ENCODE measurements at places on chromosomes 3 and 15.

- no peak for DNase-seq
Observed at GRCh38 chr3:120496278-120497002, 45.6 kb upstream of the FSTL1 start.

DNA sequence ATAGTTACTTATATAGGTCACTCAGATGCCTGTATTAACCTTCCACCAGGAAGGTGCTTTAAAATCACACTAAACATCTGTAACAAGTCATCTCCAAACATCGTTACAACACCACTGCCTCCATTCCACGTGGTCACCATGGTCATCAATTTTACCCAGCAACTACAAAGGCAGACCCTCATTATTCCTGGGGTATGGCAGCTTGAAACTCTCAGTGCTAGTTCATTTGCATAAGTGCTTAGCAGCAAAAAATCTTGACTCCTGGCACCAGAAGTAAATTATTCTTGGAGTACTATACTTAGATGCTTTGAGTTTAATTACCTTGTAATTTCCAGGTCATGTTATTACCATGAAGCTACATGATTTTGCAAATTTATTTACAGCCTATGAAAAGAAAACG is 250.6 kb downstream of the KBTBD8 start:
- DNase-seq, result no peak

- no peak for DNase-seq
Observed at GRCh38 chr3:72155391-72156064, 370.6 kb upstream of the PROK2 start.

DNA sequence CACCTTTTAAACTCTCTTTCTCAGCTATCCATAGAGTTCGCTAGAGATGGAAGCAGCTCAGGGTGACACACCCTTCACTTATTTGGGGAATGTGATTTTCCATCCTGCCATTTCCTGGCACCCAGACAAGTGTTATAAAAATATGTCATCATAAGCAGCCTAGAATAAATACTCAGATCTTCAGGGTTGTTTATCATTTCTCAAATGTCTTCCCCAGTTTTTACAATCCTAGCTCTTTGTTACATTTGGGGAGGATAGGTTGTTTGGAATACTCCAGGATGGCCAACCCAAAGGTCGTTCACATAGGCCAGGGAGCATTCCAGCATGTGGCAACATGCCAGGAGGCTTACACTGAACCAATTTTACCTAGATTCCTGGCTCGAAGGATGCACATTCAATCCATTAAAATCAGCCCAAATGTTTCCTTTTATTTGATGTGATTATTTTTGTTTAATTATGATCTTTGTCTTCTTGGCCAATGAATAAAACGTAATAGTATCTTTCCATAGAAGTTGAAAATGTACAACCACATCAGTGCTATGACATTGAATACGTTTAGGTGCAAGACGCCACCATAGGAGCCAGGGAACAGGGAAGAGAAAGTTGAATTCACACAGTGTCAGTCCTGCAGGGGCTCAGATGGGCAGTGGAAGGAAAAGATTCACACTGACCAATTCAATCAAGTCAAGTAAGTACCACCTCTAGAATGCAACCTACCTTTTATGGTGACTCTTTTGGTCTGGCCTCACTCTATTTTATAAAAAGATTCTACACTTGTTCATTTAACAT is 537.7 kb upstream of the MDFIC2 start:
- DNase-seq, result no peak

DNA sequence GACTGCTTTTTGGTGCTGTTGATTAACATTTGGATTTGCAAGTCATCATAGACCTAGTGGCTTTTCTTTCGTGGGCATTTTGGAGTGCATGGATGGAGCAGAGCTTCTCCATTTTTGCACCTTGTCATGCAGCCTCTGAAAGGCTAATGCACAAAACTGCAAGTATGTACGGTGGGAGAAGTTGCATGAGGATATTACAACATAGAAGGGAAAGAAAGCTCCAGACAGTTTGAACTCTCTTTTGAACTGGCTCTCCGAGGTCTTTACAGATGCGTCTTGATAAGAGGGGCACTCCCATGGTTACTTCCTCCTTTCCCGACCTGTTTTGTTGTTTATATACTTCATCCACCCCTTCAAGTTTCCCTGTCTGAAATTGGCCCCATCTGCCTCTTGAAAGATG is 147.1 kb upstream of the GBE1 start:
- DNase-seq, result no peak

DNA sequence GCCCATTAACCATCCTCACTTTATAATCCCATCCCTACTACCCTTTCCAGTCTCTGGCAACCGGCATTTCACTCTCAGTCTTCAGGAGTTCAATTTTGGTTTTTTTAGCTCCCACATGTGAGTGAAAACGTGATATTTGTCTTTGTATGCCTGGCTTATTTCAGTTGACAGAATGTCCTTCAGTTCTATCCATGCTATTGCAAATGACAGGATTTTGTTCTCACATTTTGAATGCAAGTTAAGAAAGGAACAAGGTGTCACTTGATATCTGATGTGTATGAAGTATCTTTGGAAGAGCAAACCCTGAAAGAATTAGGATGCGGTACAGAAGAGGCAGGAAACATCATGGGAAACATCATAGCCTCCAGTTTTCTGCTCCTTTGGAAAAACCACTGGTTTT is 298.1 kb downstream of the THSD4 start:
- DNase-seq, result no peak

DNA sequence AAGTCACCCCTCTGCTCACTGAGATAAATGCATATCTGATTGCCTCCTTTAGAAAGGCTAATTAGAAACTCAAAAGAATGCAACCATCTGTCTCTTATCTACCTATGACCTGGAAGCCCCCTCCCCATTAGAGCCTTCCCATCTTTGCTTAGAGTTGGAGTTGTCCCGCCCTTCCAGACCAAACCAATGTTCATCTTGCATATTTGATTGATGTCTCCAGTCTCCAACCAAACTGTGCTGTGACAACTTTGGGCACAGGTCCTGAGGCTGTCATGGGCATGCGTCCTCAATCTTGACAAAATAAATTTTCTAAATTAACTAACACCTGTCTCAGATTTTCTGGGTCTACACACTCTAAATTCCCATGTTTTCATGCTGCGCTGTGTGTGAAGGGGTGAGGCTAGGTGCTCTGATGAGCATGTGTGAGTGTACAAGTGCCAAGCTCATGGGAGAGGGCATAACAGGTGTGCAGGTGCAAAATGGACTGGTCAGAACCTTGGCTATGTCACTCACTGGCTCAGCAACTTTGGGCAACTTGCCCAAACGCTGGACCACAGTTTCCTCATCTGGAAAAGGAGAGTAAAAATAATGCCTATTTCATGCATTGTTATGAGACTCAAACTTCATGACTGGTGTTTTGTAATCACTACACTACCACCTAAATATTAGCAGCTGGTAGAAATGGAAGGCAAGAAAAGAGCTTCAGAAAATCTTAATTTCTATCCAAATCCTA is 7.2 kb downstream of the DAPK2 start:
- no peak for DNase-seq

DNA sequence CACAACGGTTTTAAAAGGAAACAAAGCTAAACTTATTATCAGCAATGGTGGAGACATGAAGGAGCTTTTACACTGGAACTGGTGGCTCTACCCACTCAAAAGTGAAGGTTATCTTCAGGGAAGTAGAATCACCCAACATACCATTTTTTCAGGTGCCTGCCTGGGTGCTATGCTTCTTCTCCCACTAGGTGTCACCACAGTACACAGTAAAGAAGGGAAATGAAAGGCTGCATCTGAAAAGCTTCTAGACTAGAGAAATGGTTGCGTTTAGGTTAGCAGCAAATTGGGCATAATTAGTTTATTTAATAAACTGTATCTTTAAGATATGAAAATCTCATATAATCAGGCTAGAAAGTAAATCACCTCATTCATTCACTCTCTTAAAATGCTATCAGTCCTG is 47.0 kb upstream of the SELENOK start:
- DNase-seq, result peak; percentile 12

DNA sequence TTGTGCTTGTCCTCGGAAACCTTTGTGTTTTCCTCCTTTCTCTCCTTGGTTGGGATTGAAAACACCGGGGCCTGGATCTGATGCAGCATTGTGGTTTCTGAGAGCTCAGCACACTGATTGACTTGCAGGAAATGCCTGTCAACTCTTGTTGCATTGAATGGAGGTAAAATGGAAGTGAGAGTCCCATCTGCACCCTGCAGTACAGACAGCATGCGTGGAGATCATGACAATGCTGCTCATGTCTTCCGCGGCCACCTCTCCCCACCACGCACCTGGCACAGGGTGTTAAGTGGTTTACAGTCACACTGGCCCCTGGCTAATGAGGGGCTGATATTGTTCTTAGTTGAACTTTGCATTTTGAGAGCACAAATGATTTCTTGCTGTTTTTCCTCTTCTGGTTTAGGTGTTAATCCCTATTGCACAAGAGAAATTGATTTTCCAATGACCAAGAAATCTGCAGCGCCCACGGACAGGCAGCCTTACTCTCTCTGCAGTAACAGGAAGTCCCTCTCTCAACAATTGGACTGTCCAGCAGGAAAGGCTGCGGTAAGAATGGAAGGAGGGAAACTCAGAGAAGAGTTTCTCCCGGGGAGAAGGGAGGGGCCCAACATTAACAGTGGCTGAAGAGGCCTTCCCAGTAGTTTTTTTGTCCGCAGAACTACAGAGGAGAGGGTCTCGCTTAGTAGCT is 58.5 kb downstream of the STARD5 start:
- no peak for DNase-seq

Data from activated T-helper 1 cell treated with anti-CD3 and anti-CD28 coated beads, Interleukin-12 subunit alpha, Interleukin-12 subunit beta, Interleukin-2, Interleukin-4 antibody, amounts not matched to agents 30 ng/mL and 10 ng/mL and 1 ng/mL, durations not matched to agents 14 hours and 24 hours and 36 hours (primary cell).